Fibroblast of mammary gland (primary cell): ENCODE measurements at places on chromosomes 11 and 22.

GRCh38 chr22:33756508-33756949 is 163.7 kb downstream of the LARGE1 start:
- no peak for DNase-seq

DNA sequence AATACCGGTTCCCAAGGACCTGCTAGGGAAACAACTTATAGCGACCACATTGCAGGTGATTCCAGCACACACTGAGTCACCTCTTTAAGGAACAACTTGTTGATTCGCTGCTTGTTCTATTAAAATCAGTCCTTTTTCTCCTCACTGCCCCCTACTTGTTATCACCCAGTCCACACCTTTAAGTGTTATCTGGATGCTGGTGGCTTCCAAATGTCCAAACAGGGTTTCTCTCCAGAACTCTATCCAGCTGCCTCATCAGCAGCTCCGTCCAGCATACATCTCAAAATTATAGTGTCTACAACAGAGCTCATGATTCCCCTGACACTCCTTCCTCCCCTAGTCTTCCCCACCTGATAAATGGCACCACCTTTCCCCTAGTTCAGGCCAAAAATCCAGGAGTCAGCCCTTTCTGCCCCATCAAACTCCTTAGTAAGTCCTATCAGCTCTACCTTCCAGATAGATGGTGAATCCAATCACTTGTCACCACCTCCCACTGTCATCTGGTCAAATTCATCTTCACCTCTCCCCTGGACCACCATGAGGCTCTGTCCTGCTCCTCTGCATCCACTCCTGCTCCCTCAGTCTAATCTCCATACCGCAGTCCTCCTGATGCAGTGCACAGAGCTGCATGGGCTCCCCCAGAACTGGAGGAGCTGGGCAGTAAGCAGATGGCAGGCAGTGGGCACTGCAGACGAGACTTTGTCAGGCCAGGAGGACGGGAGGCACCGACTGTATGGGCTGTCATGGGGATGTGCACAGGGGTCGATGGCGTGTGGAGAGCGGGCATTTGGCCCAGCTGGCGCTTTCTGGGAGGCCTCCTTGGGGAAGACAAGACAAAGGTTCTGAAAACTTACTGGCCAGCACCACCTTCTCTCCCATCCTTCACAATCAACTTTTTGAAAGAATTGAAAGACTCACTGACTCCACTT is 19.3 kb downstream of the IL10RA start:
- DNase-seq, result no peak

DNA sequence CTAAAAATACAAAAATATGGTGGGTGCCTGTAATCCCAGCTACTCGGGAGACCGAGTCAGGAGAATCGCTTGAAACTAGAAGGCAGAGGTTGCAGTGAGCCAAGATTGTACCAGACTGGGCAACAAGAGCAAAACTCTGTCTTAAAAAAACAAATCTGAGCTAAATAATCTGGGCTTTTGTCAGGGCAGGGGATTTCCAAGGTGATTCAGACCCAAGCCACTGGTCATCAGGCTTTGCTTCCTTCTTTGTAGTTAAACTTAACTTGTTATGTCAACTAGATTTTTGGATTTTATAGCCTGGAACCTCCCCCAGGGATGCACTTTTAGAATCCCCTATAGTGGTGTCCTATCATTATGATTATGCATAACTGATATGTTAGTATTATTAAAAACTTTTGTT is 27.0 kb upstream of the SLC22A8 start:
- DNase-seq, result no peak

- no peak for DNase-seq
These were observed 663.9 kb downstream of the DLG2 start for GRCh38 chr11:84963240-84963639.

GRCh38 chr22:41987276-41987675 is 11.3 kb upstream of the WBP2NL start:
- DNase-seq, result no peak

- DNase-seq, result no peak
These were observed 55.3 kb downstream of the HIRA start for GRCh38 chr22:19376247-19376646.

- peak; percentile 91 for DNase-seq
These were observed 12.9 kb upstream of the CDKN1C start for GRCh38 chr11:2898366-2899079.

GRCh38 chr11:108654994-108655631 is 9.8 kb upstream of the DDX10 start:
- DNase-seq, result peak; percentile 66

- no peak for DNase-seq
These were observed 29.4 kb upstream of the CAPRIN1 start for GRCh38 chr11:34021977-34022735.

GRCh38 chr11:897253-898142 is 13.1 kb downstream of the CHID1 start:
- DNase-seq, result no peak

DNA sequence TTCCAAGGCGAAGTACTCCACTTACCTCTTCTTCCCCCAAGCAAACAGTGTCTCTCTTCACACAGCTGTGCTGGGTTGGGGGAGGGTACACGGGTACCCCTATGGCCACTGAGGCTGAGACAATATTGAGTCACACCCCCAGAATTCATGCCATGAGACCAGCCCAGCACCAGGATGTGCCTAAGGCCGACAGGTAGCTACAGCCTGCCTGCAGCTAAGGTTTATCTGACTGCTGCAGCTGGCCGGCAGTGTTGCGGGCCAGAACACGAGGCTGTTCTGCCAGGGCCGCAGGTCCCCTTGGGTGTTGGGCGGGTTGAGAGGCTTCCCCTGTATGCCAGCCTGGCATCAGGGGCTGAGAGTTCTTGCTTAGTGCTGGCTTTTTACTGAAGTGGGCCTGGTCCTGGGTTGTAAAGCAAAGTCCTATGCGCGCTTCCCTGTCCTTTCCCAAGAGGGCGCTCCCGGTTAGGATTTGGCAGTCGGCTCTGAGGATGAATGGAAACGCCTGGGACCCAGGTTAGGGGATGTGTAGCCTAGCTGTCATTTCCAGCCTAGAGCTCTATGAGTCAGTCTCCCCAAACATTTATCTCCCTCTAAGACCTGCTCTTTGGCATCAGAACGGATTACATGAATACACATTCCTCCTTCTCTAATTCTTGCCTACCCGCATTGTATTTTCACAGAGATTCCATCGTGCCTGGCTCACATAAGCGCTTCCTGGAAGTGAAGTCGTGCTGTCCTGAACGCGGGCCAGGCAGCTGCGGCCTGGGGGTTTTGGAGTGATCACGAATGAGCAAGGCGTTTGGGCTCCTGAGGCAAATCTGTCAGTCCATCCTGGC is 7.1 kb downstream of the USP18 start:
- peak; percentile 97 for DNase-seq

DNA sequence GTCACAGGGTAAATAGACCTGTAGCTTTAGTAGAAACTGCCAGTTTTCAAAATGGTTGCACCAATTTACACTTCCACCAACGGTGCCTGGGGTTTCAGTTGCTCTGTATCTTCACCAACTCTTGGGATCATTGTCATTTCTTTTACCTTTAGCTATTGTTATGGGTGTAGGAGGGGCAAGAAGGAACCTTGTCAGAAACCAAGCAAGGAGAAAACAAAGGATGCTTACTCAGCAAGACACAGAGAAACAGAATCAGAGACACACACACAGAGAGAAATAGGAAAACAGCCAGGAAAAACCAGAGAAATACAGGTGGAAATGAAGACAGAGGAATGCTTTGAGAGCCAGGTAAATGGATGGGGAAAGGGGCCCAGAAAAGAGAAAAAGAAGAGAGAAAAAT is 367.6 kb downstream of the MIAT start:
- no peak for DNase-seq

- no peak for DNase-seq
These were observed 126.0 kb downstream of the CTTN start for GRCh38 chr11:70524096-70524922.

GRCh38 chr11:12183827-12184620 is 73.6 kb downstream of the MICAL2 start:
- no peak for DNase-seq

GRCh38 chr11:80451105-80451504 is 1010.3 kb upstream of the TENM4 start:
- no peak for DNase-seq

GRCh38 chr11:93858121-93858775 is 7.8 kb upstream of the VSTM5 start:
- DNase-seq, result no peak

DNA sequence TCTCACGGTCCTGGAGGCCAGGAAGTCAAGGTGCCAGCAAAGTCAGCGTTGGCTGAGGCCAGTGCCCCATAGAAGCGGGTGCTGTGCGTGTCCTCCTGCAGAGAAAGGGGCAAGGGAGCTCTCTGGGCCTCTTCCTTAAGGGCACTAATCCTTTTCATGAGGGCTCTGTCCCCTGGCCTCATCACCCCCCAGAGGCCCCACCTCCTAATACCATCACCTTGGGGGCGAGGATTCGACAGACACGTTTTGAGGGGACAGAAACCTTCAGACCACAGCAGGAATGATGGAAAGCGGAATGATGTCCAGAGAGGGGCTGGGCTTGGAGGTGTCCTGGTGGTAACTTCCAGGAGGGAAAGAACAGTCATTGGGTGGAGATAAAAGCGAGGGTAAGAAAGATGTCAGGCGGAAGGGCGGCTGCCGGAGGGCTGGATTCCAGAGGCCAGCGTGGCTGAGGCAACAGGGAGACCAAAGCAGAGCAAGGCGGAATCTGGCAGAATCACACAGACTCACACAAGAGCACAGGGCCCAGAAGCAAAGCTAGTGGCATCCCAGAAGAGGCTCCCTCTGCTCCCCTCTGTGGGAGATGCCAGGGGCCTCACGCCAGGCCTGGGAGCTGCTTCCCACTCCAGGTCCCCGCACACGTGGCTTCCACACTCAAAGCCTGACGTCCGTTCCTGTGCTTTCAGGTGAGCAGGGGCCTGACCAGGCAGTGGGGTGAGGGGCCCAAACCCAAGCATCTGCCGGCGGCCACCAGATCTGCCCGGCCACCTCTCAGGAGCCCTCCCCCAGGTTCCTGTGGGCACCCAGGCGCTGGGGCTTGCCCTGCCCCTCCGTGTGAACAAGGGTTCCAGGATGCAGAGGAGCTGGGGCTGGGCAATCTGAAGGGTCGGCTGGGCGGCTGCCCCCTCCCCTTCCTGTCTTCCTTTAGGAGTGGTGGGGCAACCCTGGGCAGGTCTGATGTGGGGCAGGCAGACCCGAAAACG is 784.5 kb downstream of the BRD1 start:
- no peak for DNase-seq

DNA sequence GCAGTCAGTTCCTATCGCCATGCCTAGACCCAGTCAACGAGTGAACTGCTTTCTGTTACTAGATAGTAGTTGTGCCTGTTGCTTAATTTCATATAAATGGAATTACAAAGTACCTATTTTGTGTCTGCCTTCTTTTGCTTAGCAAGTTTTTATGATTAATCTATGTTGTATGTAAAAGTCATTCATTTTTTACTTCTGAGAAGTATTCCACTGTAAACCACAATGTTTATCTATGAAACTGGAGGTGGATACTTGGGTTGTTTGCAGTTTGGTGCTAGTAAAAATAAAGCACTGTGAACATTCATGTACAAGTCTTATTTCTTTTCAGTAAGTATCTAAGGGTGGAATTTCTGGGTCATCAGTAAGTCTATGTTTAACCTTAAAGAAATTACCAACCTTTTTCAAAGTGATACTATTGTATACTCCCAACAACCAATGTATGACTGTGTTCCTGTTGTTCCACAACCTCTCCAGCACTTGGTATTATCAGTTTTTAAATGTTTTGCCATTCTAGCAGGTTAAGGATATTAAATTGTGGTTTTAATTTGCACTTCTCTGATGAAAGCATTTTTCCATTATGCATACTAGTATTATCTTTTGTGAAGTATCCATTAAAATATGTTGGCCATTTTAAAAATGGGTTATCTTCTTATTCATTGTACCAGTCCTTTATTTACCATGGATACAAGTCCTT is 68.2 kb downstream of the DNAJC24 start:
- peak; percentile 41 for DNase-seq

GRCh38 chr11:109480251-109480650 is 58.3 kb downstream of the C11orf87 start:
- no peak for DNase-seq

DNA sequence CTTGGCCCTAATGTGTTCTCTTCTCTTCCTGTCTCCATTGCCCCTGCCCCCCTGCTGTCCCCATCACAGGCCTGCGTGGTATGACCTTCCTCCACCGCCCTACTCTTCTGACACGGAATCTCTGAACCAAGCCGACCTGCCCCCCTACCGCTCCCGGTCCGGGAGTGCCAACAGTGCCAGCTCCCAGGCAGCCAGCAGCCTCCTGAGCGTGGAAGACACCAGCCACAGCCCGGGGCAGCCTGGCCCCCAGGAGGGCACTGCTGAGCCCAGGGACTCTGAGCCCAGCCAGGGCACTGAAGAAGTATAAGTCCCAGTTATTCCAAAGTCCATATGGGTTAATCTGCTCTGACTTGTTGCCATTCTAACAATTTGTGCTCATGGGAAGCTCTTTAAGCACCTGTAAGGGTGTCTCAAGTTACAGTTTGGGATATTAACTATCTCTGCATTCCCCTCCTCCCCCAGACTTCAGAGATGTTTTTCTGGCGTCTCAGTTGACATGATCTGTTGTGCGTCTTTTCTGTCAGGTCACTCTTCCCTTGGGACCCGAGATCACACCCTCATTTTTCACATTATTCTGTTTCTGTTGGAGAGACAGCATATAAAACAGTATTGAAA is 60.0 kb downstream of the COMMD9 start:
- no peak for DNase-seq

DNA sequence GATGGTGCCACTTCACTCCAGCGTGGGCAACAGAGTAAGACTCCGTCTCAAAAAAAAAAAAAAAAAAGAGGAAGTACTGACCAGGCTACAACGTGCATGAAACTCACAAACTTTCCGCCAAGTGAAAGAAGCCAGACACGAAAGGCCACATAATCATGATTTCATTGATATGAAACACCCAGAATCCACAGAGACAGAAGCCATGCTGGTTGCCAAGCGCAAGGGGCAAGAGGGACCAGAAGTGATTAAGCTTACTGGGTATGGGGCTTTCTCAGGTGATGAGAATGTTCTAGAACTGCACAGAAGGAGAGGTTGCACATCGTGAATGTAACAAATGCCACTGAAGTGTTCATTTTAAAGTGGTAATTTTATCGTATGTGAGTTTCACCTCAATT is 60.9 kb downstream of the CELSR1 start:
- DNase-seq, result no peak

DNA sequence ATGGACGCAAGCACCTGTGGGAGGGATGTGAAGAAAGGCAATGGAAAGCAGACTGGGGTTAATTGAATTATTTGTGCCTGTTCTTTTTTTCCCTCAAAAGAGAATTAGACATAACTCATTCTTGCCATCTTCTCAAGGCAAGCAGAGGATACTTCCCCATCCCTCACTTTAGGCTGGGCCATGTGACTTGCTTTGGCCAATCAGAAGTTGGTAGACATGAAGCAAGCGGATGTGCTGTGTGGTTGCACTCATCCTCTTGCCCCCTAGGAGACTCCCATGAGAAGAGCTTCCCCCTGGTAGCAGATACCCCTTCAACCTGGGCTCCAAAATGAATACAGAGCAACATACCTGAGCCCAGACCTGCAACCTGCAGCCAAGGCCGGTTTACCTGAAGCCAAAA is 124.4 kb upstream of the ZC3H12C start:
- no peak for DNase-seq

DNA sequence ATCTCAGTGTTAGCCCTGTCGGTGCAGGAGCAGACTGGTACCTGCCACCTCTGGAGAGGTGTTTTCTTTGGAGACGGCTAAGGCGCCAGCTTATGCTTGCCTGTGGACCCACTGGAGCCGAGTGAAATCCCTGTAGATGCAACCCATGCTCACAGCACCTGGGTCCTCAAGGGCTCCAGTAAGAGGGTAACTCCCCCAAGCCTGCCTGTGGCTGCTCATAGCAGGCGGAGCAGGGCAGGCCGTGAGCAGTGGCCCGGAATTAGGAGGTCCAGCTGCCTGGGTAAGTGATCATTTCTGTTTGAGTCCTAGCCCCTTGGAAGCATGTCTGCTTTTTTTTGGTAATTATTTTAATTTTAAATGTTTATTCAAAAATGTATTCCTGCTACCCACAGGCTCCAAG is 43.8 kb downstream of the NAT10 start:
- no peak for DNase-seq
